Effector memory CD8-positive, alpha-beta T cell (primary cell): ENCODE measurements at places on chromosomes 11 and 22.

DNA sequence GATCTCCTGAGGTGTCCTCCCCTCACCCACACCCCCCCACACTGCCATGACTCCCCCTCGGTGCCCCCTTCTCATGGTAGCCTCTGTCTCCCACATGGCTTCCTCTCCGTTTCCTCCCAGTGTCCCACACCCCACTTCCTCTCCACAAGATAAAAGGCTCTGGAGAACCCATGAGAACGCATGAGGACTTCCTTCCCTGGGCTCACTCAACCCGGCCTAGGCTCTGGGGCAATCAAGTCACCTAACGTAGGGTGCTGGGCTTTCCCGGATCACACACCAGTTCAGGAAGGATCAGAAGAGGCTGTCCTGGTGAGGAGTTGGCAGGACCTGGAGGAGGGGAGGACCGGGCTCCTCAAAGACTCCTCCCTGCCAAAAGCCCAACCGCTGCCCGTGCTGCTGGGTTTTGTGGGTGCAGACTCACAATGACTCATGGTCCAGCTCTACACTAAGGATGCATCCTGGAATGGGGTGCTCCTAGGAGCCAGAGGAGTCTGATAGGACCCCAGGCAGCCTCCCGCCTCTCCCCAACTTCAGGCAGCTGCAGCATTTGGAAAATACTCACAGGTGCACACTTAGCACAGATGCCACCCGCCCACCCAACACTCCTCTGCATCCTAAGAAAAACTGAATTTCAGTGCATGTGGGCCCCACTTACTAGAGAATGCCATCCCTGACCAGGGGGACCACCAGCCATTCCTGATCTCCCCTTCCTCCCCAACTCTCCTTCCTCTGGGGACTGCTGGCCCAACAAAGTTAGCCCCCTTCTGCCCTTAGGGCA, 21.0 kb downstream of the SLC22A12 start:
- no peak for DNase-seq

GRCh38 chr11:126268361-126268707, 361 bp downstream of the SRPRA start:
- no peak for DNase-seq

DNA sequence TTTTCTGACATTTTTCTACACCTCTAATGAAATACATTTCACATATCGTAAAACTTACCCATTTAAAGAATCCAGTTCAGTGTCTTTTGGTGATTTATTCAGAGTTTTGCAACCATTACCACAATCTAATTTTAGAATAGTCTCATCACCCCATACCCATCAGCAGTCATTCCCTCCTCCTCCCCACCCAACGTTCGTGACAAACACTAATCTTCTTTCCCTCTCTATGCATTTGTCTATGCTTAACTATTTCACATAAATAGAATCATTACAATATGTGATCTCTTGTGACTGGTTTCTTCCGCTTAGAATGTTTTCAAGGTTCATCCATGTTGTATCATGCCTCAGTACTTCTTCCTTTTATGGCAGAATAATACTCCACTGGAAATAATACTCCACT, 9.5 kb downstream of the TTC28 start:
- DNase-seq, result no peak

DNA sequence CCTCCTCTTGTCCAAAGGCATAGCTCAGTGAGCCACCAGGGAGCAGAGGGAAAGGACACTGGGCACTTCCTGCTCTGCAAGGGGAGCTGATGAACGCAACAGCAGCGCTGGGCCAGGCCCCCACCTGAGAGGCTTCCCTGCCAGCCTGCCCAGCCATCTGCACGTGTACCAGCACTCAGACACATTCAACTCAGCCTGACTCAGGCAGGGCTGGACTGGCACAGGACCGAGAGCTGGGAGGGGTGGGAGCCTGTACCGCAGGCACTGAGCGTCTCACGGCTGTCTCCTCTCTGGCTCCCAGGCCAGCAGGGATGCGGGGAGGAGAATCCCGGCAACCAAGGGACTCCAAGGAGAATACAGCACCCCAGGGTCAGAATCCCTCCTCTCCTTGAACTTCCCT, 411.8 kb downstream of the CTTN start:
- no peak for DNase-seq

- DNase-seq, result no peak
Measured at GRCh38 chr22:39493759-39494158, 8.3 kb upstream of the MIEF1 start.

GRCh38 chr11:64224891-64225607, 937 bp downstream of the TRPT1 start:
- no peak for DNase-seq

DNA sequence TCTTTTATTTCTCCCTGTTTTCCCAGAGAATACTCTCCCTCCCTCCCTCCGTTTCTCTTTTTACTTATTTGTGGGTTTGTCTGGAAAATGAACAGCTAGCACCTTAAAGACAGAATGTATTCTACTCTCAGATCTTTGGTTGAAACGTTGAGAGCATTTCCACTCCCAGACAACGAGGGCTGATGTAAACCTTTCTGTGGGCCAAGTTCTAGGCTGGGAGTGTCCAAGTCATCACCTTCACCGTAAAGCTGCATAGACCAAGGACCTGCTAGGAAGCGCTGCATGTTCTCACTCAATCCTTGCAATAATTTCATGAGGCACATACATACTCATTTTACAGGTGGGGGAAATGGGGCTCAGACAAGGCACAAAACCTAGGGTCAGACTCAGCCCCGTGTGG, 32.4 kb downstream of the MYH9 start:
- DNase-seq, result no peak

DNA sequence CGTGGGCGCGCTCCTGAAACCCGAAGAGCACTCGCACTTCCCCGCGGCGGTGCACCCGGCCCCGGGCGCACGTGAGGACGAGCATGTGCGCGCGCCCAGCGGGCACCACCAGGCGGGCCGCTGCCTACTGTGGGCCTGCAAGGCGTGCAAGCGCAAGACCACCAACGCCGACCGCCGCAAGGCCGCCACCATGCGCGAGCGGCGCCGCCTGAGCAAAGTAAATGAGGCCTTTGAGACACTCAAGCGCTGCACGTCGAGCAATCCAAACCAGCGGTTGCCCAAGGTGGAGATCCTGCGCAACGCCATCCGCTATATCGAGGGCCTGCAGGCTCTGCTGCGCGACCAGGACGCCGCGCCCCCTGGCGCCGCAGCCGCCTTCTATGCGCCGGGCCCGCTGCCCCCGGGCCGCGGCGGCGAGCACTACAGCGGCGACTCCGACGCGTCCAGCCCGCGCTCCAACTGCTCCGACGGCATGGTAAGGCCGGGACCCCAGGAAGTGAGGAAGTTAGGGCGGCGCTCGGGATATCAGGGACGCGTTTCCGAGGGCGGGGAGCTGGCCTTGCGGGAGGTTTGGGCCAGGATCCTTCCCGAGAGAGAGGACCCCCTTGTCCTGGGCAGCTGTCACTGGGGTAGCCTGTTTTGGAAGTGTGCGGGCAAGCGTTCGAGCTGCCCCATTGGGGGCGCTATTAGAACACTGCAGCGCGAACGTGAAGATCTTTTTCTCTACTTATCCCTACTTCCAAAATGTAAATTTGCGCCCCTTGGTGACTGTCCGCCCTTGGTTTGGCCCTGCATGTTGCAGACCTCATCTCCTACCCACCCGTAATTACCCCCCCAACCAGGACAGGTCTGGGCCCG, 796 bp downstream of the MYOD1 start:
- DNase-seq, result no peak

GRCh38 chr11:130062026-130062425, 7.7 kb upstream of the APLP2 start:
- no peak for DNase-seq

GRCh38 chr11:19445771-19446170, 205.0 kb upstream of the E2F8 start:
- no peak for DNase-seq

GRCh38 chr22:48866906-48867681, 960.6 kb downstream of the BRD1 start:
- no peak for DNase-seq

GRCh38 chr11:126145954-126146353, 65.5 kb downstream of the RPUSD4 start:
- no peak for DNase-seq

GRCh38 chr11:68128682-68129327, 7.6 kb upstream of the CHKA start:
- no peak for DNase-seq

GRCh38 chr11:127804747-127805400, 782.5 kb downstream of the ETS1 start:
- DNase-seq, result no peak

DNA sequence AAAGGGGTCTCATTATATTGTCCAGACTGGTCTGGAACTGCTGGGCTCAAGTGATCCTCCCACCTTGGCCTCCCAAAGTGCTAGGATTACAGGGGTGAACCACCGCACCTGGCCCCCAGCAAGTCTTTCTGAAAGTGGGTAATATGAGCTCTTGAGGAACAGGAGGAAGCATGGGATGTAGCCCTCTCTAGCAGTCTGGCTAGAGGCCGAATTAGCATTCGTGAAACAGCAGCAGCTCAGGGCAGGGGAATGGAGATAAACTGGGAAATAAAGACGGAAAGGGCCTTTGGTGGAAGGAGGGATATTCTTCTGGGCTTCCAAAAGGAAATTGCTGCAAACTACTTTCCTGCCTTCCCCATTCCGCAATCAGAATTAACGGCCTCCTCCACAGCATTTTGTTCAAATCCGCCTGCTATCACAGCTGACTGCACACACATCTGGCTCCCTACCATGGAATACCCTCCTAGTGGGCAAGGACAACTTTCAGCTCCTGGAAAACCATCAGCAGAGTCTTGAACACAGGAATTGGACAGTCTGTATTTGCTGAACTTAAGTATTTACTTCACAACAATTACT, 44.3 kb downstream of the MICAL3 start:
- no peak for DNase-seq

- DNase-seq, result no peak
Measured at GRCh38 chr11:230431-230830, 5.7 kb downstream of the SIRT3 start.

GRCh38 chr11:64571050-64571409, 20.0 kb upstream of the SLC22A12 start:
- DNase-seq, result no peak

DNA sequence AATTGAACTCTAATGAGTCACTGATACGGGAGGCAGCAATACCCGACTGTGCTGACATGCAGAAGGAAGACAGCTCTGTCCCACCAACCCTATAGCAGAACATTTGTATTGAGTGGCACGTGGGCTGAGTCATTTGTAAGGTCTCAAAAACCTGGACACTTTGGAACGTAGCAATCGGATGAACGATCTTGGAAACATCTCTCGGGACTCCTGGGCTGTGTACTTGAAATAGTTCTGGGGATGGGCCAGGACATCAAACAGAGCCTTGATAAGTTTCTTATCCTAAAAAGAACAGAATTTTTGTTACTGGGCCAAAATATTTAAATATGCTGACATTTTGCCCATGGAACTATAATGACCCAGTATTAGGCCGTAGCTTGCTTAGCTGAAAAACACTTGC, 17.1 kb upstream of the NRIP3 start:
- DNase-seq, result no peak

DNA sequence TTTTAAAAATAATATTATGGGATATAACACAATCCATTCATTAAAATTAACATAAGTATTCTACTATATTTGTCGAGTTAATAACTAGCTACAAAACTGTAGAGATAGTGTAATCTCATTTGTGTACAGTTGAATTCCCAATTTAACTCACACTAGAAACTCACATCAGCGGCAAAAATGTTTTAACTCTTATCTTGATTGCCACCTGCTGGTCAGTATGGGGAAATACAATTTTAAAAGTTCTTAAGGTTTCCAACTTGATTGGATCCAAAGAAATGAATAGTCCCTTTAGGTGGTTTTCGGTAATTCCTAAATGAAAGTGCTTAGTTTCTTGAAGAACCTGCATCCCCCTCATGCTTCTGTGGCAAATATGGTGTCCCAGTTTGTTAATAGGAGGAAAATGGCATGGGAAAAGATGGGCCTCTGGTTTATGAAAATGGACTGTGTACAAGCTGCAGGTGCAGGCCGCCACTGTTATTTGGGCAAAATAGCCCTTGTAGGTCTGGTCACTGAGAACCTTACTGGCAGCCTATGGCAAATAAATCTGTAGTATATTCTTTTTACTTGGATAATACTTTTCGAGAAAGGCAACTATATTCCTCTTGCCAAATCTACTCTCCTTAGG, 33.7 kb upstream of the SLC17A6 start:
- no peak for DNase-seq

DNA sequence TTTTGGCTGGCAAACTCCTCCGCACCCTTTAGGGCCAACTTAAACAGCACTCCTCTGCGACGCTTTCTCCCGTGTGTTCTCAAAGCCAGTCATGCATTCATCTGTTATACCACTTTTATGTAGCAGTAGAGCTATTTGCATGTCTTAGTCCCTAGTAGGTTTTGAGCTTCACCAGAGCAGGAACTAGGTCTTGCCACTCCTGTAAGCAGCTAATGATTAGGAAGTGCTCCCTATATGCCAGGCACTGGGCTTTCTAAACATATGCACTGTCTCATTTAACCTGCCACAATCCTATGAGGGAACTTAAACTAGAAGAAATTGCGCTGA, 180.8 kb downstream of the DBX1 start:
- DNase-seq, result no peak

- no peak for DNase-seq
Measured at GRCh38 chr11:27357250-27357649, 5.8 kb downstream of the CCDC34 start.

DNA sequence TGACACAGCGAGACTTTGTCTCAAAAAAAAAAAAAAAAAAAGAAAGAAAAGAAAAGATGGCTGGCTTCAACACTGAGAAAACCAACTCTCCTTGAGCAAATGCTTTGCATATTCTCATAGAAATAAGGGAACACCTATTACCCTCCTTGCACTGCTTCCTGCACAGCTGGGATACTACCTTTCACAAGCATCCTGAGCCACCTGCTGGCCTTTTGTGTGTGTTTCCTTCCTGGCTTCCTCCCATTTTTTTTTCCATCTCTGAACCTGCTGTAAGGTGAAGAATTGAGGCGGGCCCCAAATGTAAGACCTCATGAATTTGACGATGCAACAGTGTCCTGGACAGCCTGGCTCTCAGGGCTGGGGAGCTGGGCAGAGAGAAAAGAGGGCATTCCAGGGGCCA, 1.9 kb upstream of the RFPL3 start:
- DNase-seq, result no peak

- DNase-seq, result no peak
Measured at GRCh38 chr11:36243641-36244040, 45.6 kb downstream of the COMMD9 start.

GRCh38 chr11:93775289-93775688, 8.8 kb upstream of the MED17 start:
- DNase-seq, result no peak
